OCI-LY7 (cell line): ENCODE measurements at places on chromosomes 16 and 17.
A peak's percentile ranks its signal among the peaks of the same experiment; 100 is the strongest.

- DNase-seq = no peak
Measured at GRCh38 chr17:4693416-4693815, 10.5 kb downstream of the PELP1 start.

- no peak for DNase-seq
Measured at GRCh38 chr17:40343219-40344119, 21.1 kb downstream of the GJD3 start.

- no peak for DNase-seq
Measured at GRCh38 chr16:59701963-59702930, 968.1 kb upstream of the GOT2 start.

GRCh38 chr16:749010-749409 lies 8.2 kb upstream of the CIAO3 start:
- DNase-seq = no peak

DNA sequence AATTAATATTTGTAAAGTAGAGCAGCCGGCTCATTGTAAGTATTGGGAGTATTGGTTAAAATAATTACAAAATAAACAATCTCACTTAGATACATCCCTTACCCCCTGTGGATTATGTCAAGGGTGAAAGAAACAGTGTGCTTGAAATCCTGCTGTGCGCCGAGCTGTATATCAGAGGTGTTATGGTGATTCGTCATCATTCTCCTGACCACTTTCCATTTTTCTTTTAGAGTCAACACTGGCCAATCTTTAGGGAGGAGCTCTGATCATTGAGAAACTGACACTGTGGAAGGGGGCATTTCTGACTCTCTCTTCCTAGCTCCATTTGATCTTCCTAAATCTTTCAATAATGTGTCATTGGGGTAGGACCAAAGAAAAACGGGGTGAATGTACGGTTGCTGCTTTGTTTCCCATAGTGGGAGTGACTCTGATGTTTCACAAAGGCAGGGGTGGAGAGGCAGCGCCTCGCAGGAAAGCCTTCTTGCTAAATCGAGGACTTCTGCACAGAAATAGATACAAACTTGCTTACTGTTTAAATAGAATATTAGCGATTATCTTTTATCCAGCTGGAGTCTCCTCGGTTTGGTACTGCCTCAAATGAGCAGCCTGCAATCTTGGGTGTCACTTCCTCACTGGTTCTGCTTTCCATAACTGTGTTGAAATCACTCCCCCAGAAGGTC lies 123.4 kb downstream of the PRKCB start:
- peak; percentile 13 for DNase-seq

- no peak for DNase-seq
Measured at GRCh38 chr16:54418903-54419302, 132.3 kb upstream of the IRX3 start.

DNA sequence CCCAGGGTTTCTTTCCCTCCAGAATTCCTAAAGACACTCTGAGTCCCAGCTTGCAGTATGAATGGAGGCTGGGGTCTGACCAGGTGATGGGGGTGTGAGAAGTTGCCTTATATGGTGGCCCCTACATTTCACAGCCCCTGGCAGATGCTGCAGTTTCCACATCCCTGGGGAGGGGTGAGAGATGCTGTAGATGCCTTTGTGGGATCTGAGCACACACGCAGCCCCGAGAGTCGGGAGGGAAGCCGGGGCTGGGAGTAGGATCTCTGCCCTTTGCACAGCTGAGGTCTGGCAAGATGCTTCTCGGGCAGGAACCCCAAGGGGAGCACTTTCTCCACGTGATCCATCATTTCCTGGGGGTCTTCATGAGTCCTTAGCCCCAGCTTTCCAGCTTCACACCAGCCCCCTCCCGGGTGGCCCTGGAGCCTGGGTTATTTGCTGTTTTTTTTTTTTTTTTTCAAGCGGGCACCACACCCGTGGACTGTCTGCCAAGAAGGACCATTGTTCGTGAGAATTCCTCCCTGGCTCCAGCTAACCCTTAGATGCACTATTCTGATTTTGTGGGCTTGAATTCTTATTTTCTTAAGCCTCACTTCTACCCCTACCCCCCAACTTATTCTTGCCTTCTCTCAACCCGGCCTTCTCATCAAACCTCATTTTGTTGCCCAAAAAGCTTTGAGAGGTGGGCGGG lies 50.6 kb downstream of the NTN1 start:
- no peak for DNase-seq

DNA sequence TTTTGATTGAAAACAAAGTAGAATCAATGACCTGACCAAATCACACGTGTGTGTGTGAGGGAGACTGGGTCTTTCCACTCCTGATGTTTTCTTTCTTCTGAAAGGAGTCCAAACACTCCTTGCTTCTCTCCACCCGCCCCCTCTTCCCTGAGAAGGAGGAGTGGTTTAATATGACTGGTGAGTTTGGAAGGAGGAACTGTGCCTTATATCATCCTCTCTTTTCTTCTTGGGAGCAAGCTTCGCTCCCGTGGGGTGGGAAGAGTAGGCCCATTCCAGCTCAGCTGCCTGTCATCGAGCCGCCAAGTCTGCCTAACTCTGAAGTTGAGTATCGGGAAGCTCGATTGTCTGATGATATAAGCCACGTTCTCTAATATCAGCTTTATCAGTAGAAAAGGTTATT lies 96.5 kb downstream of the YPEL2 start:
- DNase-seq = no peak

- no peak for DNase-seq
Measured at GRCh38 chr17:83109793-83110645, 30.6 kb downstream of the METRNL start.

GRCh38 chr17:38910325-38910724 lies 15.1 kb upstream of the LASP1NB start:
- DNase-seq = no peak

DNA sequence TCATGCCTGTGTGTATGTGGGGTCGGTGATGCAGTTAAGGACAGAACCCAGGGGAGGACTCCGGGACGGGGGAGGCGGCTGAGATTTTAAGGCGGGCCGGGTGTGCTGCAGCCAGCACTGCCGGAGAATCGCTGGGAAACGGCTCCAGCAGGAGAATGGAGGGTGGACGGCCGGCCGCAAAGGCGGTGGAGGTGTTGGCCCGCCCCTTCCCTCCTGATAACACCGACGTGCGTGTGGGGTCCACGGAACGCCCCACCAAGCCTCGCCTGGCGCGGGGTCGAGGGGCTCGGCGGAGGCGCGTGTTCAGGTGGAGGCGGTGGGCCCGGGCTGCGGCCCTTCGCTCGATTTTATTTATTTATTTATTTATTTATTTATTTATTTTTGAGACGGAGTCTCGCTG lies 633 bp downstream of the ZNF843 start:
- DNase-seq = no peak

- DNase-seq = peak; percentile 30
Measured at GRCh38 chr17:2087597-2088211, 32.8 kb downstream of the HIC1 start.
